ENCODE measurements at places on chromosomes 16 and 17.

- DNase-seq: no peak
Observed at GRCh38 chr17:13365331-13365730, 236.4 kb downstream of the HS3ST3A1 start.

- DNase-seq: no peak
Observed at GRCh38 chr17:693791-694638, 20.6 kb downstream of the VPS53 start.

DNA sequence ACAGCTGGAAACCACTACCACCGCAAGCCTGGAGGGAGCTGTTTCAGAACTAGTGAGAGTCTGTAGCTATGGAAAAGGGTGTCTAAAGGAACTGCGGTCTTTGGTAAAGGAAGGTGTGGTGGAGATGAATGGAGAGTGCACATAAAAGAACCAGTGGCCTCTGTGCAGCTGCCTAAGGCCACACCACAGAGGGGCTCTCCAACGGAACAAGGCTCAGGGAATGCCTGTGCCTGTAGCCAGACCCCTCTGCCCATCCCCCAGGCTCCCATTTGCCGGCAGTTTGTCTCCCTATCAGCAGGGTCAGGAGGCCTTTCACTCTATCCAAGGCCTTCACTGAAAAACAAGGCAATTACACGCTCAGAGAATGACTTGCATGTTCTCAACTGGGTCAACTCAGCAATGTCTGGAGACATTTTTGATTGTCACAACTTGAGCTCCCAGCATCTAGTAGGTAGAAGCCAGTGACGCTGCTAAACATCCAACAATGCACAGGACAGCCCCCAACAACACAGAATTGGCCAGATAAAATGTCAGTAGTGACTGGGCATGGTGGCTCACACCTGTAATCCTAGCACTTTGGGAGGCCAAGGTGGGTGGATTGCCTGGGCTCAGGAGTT, 3.3 kb upstream of the FDXR start:
- DNase-seq: no peak

GRCh38 chr17:79214459-79214858, 139.8 kb downstream of the ENGASE start:
- no peak for DNase-seq

GRCh38 chr16:47140686-47141085, 3.1 kb downstream of the NETO2 start:
- no peak for DNase-seq

DNA sequence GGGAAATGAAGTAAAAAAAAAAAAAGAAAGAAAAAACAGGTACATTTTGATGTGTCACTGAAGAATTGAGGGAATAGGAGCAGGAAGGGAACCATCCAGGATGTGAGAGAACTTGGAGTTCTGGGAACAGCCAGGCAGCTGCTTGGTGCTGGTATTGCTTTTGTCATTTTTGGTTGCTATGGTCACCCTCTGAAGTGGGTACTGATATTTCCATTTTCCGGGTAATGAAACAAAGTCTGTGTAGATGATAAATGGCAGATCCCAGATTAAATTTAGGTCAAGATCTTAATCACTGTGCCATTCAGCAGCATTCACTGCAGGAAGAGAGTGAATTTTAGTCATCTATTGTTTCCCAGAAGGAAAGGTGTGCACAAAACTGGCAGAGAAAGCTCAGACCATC, 93.6 kb downstream of the ABCA8 start:
- DNase-seq: peak; percentile 11

DNA sequence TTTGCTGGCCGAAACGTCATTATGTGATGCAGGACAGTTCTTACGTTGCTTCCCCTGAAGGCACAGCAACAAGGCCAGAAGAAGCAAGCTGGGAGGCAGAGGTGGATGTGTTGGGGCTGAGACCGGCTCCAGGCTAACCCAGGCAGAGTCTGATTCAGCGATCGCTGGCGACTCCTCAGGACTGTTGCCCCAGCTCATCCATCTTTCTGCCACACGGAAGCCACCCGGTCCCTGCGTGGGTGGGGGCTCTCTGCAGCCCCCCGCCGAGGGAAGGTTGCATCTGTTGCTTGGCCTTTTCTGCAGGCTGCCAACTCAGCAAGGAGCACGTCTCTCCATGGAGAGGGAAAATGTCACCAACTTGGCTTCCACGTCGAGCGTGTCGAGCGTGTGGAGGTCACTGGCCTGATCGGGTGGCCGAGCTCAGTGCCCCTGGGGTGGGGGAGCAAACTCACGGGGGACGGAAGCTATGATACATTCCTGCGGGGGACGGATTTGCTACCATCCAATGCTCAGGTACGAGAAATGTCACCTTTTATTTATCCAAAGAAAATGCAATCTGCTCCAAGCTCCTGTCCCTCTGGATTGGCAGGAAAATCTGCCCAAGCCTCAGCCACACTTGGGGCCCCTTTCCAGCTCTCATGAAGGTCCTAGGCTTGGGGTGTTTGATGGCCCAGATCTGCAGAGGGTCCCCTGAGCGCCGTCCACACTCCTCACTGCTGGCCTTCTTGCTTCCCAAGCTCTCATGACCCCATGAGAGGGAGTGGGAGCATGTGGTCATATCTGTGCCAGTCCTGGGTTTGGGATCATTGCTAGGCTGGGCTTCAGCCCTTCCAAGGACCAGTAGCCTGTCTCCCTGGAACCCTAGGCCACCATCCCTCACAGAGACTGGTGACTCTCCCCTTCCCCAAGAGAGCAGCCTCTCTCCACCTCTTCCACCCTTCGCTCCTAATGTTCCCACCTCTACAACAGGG, 69.4 kb downstream of the RPH3AL start:
- DNase-seq: no peak

DNA sequence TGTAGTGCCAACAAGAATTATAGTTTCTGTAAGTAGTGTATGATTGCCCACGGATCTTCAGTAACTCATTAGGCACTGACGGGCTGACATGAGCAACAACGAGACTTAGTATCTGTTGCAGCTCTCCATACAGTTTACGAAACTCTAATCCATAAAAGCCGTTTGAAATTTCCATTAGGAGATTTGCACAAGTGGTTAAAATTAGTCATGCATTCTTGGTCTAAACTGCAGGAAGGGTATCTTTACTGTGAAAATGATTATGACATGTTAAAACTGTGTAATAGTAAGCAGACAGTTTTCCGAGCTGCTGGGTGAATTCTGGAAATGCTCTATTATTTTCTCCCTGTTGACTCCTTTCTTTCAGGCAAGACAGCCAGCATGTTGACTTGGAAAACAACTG, 605.0 kb downstream of the WWOX start:
- no peak for DNase-seq

DNA sequence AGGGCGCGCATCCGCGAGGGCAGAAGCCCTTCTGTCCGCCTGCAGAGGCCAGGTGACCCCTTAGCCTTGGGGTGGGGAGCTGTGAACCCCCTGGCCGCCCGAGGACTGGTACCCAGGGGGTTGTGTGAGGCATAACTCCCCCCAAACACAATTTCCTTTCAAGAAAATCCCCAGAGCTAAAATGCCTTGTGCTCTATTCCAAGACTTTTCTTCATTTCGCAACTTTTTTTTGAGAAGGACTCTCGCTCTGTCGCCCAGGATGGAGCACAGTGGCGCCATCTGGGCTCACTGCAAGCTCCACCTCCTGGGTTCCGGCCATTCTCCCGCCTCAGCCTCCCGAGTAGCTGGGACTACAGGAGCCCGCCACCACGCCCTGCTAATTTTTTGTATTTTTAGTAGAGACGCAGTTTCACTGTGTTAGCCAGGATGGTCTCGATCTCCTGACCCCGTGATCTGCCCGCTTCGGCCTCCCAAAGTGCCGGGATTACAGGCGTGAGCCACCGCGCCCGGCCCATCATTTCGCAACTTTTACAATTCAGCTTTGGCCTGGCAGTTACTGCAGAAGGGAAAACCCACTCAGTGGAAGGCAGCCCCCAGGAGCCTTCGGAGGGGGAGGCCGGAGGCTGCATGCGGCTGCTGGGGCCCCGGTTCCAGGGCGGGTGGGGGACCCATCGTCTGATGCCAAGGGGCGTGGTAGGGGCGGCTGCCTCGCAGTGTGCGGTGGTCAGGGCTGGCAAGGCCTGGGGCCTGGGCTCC, 963 bp upstream of the APRT start:
- DNase-seq: no peak

- DNase-seq: no peak
Observed at GRCh38 chr17:76688165-76688622, 22.6 kb downstream of the MXRA7 start.

DNA sequence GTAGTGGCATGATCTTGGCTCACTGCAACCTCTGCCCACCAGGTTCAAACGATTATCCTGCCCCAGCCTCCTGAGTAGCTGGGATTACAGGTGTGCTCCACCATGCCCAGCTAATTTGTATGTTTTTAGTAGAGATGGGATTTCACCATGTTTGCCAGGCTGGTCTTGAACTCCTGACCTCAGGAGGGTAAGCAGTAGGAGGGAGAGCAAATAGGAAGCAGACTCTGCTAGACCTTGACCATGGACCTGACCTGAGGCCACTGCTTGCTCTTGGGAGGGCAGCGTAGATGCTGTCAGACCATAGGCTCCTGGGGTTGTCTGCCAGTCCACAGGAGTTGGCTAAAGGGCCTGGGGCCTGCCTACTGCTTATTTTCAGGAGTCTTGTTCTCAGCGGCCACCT, 28.6 kb downstream of the AKAP1 start:
- no peak for DNase-seq

GRCh38 chr17:72656130-72656763, 436.2 kb downstream of the SLC39A11 start:
- DNase-seq: no peak

GRCh38 chr17:45888392-45888791, 6.0 kb upstream of the MAPT start:
- DNase-seq: no peak

GRCh38 chr16:79508294-79508693, 92.2 kb downstream of the MAF start:
- no peak for DNase-seq

GRCh38 chr17:79095345-79096055, 20.9 kb downstream of the ENGASE start:
- DNase-seq: no peak

DNA sequence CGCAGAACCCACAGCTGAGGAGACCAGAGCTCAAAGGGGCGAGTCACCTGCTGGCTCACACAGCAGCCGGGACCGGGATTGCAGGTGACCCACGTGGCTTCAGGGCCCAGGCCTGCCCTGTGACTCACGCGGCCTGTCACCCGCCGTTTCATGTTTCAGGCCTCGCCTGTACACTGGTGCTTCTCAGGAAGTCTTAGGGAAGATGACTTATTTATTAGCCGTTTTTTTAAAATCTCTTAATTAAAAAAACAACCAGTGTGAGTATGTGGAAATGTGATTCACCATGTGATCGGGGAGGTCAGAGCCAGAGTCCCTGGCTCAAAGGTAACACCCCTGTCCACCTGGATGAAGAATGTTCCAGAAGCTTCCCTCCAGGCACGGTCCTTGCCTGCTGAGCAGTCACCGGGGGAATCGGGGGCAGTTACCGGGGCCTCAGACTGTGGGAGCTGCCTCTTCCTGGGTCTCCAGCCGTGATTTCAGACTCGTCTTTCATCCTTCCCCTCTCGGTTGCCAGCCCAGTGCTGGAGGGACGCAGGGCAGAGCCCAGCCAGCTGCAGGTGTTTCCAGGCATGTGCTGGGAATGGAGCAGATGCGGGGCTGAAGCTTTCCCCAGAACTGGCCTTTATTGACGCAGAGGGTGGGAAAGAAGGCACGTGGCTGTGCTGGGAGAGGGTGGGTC, 49.3 kb downstream of the CMIP start:
- no peak for DNase-seq

DNA sequence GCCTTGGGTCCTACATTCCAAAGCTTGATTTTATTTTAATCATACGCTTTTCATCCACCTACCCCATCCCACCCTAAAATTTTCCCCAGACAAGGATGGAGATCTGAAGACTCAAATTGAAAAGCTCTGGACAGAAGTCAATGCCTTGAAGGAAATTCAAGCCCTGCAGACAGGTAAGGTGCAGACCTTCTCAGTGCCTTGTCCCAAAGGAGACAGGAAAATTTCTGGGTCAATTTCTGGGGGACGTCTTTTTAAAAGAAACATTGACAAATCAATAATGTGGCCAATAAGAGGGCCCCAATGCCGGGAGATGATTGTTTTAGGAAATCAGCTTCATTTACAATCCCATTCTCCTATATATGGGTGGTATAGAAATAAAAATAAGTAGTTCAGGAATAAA, 5.7 kb downstream of the CLEC3A start:
- DNase-seq: no peak

- DNase-seq: no peak
Observed at GRCh38 chr17:9928601-9929333, 23.7 kb upstream of the RCVRN start.

DNA sequence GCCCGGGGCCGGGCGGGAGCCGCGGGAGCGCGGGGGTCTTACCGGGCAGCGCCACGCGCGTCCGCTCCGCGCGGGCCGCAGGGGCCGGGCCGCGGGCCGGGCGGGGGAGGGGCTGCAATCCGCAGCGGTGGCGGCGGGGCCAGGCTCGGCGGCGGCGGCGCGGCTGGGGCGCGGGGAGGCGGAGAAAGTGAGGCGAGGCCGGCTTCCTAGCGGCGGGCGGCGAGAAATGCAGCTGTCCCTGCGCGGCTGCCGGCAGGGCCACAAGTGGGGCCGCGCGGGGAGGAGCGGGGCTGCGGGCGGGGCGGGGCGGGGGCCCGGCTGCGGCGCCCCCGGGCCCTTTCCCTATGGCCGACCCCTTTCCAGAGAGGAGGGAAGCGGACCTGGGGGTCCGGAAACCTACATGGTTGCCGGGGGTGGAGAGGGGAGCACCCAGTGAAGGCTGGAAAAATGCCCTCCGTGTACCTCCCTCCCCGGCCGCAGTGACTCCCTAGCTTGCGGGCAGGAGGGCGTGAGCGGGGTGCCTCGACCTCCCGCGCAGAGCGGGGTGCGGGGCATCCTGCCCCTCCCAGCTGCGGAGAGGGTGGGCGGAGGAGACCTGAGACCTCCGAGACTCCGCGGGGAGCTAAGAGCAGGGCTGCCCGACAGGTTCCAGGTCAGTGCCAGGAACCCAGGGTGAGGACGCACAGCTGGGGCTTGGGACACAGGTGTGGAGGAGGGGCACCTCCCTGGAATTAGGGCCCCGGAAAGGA, at the start of gene CUEDC1:
CUEDC1 (minus strand) TSS at position 230 of the 749 bp plus-strand sequence. CDS start 69,848 bp downstream, outside the sequence.
- no peak for DNase-seq

DNA sequence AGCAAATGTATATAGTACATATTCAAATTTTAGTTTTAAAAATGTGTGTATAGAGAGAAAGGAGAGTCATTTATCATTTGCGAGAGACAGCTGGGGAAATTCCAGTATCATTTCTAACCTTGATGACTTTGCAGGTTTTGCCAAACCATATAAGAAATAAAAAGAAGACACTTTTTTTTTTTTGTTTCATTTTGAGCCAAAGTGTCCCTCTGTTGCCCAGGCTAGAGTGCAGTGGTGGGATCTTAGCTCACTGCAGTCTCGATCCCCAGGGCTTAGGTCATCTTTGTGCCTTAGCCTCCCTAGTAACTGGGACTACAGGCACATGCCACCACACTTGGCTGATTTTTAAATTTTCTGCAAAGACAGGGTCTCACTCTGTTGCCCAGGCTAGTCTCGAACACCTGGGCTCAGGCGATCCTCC, 38.4 kb upstream of the VWA3A start:
- DNase-seq: no peak

- DNase-seq: no peak
Observed at GRCh38 chr17:65902831-65903522, 289.0 kb downstream of the CEP112 start.

Measured in NCI-H2029 treated with DMSO at 0.1 percent for 48 hours (cell line).